Activated T-helper 1 cell treated with Interleukin-2 at 50 U/mL for 16 hours (primary cell): ENCODE measurements at places on chromosomes 7 and 10.

GRCh38 chr7:45267262-45267661, 109.7 kb downstream of the RAMP3 start:
- DNase-seq, result no peak

- no peak for DNase-seq
These were observed 19.3 kb downstream of the VWA2 start for GRCh38 chr10:114258274-114258840.

DNA sequence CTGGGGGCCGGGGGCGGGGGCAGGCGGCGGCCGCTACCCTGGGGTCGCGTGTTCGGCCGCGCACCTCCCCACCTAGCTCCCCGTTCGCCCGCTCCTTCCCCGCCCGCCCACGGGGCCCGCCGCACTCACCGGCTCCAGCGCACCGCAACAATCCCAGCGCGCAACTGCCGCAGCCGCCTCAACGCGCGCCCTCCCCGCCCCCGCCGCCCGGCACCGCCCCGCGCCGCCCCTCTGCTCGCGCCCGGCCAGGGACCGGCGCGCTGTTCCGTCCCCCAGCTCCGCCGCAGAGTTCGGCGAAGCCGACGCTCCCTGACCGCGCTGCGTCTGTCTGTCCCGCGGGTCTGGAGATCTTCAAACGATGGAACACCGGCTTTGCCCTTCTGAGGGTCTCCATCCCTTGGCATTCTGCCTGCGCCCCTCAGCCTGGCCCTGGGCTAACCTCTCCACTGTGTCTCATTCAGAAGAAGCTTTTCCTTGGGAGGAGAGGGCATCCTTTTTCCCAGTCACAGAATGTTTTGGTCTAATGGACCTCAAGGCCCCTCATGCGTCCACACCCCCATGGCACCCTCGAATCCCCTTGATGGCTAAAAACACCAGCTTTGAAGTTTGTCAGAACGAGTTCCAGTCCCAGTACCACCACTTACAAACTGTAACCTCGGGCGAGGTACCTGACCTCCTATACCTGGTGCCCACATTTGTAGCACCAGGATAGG, at the start of gene NT5C2:
Gene NT5C2, minus strand, starts transcription at position 166 of the 713 bp plus-strand sequence. CDS start 18,314 bp downstream, outside the sequence.
- DNase-seq, result peak; percentile 68

GRCh38 chr10:62045765-62046521, 144.4 kb downstream of the ARID5B start:
- DNase-seq, result no peak

- DNase-seq, result no peak
These were observed 32.8 kb downstream of the CPVL start for GRCh38 chr7:29113384-29114102.

GRCh38 chr10:79392506-79393176, 45.4 kb downstream of the PPIF start:
- no peak for DNase-seq

GRCh38 chr10:489330-489729, 200.1 kb downstream of the DIP2C start:
- DNase-seq, result no peak

GRCh38 chr10:101092881-101093354, 31.1 kb downstream of the KAZALD1 start:
- no peak for DNase-seq

- DNase-seq, result no peak
These were observed 1.3 kb downstream of the PTN start for GRCh38 chr7:137342265-137342664.

- no peak for DNase-seq
These were observed 3.5 kb downstream of the CTBP2 start for GRCh38 chr10:125156739-125157480.

DNA sequence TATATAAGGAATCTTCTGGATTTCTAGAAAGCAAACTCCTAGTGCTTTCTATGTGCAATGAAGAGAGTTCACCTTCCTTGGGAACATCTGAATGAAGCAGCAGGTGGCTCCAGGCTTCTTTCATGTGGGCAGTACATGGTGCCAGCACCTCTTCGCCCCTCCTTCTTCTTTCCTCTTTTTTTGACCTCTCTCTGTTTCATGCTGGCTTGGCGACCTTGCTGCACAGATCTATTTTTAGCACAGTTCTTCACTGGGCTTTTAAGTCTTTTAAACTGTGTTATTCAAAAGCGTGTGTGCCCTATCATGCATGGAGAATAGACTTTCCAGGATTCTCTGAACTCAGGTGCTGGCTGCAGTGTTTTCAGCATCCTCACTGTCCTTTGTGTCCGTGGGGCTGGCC, 400.3 kb upstream of the PRKCQ start:
- no peak for DNase-seq

DNA sequence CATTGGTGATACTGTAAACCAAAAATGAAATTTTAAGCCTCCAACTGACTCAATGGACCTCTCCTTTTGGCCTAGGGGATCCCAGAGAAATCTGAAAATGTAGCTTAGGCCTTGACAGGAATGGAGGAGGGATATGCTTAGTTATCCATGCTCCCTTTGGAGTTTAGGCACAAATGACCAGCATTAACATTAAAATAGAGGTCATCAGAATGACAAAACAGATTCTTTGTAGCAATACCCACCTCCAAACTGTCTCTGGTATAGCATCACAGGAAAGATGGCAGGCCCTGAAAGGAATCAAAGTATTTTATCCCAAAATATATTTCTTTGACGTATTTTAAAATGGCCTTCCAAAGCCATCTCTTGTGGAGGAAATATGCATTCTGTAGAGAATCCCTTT, 39.1 kb upstream of the LRRN3 start:
- no peak for DNase-seq
